CD14-positive monocyte (primary cell): ENCODE measurements at places on chromosomes 1 and 21.
A peak's percentile ranks its signal among the peaks of the same experiment; 100 is the strongest.

GRCh38 chr21:44337941-44338895 lies 972 bp downstream of the CFAP410 start:
- no peak for DNase-seq

- no peak for DNase-seq
Measured at GRCh38 chr1:112769611-112770010, 54.5 kb upstream of the PPM1J start.

DNA sequence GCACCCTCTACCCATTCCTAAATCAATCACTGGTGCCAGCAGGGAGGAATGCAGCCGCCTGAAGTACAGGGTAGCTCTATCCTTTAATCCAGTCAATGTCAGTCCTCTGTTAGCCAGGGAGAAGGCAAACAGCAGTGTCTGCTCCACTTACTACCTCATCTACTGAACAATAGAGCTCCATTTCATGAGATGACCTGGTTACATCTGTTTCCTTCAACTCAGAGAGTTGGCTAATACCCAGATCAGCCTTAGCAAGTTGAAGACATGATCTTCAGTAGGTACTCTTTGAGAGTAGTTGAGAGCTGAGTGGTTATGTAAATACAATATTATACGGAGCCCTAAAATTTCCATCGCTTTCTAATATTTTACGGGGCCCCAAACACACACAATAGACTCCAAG lies 46.1 kb upstream of the CD34 start:
- no peak for DNase-seq

GRCh38 chr1:110538075-110538474 lies 19.1 kb upstream of the KCNA10 start:
- DNase-seq: no peak

DNA sequence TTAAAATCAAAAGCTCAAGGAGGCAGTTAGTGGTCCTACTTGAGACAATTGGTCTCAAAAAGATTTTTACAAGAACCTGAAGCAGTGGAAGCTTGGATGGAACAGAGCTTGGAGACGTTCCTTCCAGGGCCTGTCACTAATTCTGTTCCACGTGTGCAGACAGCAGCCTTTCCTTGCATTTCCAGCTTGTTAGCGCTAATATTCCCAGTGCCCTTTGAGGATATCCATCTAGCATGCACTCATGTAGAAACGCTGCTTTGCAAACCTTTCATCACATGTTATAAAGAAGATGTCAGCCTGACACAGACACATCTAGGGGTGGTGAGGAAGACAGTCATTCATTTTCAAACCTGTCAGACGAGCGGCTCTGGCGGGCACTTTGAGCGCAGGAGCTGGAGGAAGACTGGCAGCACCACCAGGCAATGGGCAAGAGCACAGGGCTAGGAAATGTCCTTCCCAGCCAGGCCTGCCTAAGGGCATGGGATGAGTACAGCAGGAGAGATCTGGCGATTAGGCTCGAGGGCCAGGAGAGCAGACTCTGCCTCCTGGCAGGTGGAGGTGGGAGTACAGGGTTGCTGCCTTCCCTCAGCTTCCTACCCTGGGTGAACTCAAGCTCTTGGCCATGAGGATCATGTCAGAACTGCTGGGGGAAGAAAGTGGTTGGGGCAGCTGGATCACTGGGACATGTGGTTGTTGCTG lies 55.5 kb downstream of the CASQ2 start:
- DNase-seq: no peak

GRCh38 chr21:30194701-30195299 lies 21.1 kb downstream of the CLDN8 start:
- no peak for DNase-seq

DNA sequence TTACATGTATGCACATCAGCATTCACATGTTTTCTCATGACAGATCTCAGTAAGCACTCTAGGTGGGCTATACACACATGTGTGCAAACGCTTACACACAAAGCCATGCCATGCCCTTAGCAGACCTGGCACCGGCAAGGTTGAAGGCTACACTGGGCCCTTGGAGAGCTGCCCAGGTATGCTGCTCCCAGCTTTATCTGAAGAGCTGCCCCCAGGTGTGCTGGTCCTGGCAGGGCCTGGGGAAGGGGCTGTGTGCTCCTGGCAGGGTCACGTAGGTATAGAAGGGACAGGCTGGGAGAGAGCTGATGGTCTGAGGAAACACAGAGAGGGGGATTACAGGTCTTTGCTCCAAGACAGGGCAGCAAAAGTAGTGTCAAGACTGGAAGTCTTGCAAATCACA lies 146.7 kb upstream of the VANGL1 start:
- no peak for DNase-seq

GRCh38 chr1:72846476-72847278 lies 564.3 kb upstream of the NEGR1 start:
- DNase-seq: no peak

DNA sequence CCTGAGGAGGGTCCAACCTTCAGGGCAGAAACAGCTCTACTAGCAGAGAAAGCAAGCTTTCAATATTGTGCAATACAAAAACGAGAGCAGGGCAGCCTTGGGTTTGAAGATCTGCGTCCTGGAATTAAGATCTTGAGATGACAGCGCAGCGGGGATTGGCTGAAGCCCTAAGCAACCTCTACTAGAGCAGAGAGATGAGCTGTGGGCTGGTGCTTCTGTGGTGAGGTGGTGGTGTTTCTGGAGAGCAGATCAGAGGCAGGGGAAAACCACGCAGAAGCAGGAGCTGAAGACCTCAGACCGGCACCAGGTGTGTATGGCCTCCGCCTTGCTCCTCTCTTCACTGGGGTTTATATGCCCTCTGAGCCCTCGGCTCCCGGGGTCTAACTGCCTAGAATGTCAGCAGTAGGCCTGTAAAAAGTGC lies 12.5 kb downstream of the TRAF3IP3 start:
- DNase-seq: peak; percentile 63

DNA sequence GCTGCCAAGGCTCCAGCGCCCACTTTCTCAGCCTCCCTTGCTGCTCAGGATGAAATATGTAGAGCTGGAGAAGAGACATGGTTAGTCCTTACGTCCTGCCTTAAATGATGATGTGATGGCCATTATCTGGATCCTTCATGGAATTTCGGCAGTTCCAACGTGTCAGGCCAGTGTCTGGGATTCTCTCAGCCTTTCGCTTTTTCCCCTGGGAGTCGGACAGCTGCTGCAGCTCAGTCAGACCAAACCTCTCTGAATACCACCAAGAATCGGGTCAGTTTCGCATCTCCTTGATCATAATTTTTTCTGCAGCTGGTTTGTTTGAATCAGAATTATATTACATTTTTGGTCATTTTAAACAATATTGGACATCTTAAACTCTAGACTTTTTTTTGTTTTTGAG lies 22.3 kb upstream of the KLHDC8A start:
- no peak for DNase-seq

GRCh38 chr1:59678493-59679228 lies 136.1 kb upstream of the HOOK1 start:
- DNase-seq: peak; percentile 62
